ENCODE measurements at places on chromosomes 2 and 18.

- no peak for DNase-seq
These were observed 26.9 kb upstream of the KCTD1 start for GRCh38 chr18:26574958-26575864.

DNA sequence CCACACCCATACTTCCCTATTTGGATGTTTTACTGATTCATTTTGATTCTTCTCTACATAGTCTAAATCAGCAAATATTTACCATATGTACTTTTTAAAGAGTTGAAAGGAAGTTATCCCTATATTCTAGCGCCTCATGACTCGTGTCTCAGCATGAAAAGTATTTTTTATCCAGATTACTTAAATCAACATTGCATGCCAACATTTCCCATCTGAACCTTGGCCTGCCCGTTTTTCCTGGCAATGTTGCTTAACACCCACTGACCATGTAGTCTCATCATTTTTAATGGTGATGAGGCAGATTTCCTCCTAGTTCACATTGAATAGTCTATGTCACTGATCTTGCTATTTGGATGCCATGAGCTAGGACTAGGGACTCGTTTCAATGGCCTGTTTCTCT, 13.2 kb upstream of the SCYGR5 start:
- no peak for DNase-seq

DNA sequence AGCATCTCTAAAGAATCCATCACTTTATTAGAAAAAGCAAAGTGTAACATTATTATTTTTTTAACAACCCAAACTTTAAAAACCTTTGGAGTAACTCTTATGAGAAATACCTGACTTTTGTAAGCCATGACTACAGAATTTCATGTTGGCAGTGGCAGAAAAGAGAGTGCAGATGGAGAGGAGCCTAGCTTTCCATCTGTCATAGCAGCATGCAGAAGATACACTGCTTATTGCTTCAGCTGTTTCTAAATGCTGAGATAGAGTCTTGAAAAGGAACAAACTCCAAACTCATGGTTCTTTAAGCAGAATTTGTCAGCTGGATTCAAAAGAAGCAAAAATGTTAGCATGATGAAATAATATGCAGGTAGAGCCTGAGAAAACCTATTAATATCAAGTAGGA, 1130.3 kb downstream of the DPP10 start:
- no peak for DNase-seq

DNA sequence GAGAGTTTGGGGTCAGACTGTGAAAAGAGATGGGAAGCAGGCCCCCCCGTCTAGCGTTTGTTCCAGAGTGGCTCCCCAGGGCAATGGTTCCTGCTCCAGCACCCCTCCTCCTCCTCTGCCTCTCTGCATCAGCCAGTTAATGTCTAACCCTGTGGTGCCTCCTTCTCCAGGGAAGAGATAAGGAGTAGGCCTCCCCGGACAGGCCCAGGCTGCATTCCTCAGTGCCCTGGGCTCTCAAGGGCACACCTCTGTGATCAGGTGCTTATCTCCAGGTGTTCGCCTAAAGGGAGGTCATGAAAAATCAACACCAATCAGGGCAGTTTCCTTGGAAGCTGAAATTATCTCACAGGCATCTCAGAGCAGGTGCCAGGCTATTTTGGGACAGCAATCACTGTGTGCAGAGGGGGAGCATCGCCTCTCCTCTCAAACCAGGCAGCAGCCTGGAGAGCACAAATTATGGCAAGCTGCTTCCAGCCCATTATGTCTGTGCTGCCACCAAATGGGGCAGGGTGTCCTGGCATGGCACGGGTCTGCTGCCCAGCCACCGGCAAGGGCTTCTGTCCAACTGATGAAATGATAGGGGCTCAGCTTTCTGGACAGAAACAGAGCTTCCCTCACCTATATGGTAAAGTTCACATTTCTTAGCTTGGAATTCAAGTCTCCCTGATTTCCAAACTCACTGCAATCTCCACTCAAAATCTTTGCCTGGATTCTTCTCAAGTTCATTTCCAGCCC, 255.8 kb upstream of the SLC14A2 start:
- no peak for DNase-seq

- no peak for DNase-seq
These were observed 120.8 kb upstream of the DDX18 start for GRCh38 chr2:117693651-117694050.

DNA sequence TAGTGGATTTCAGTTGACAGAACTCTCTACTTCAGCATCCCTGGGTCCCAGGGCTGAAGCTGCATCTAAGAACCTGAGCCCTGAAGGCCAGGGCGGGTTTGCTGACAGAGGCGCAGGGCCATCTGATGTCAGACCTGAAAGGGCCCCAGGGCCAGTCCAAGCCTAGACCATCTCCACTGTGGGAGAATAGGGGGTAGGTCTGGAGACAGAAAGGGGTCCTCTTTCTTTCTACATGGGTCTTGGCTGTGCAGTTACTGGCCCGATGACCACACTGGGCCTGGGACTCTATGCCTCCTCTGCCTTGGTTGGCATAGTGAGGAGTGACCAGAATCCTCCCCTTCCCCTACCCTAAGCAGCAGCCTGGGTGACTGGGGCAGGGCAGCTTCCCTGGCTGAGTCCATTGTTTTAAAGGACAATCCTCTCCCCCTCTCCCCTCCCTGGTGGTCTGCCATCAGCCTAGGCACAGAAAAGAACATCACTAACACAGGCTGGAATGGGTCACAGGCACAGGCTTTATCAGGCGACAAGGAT, 34.5 kb downstream of the HS1BP3 start:
- no peak for DNase-seq

DNA sequence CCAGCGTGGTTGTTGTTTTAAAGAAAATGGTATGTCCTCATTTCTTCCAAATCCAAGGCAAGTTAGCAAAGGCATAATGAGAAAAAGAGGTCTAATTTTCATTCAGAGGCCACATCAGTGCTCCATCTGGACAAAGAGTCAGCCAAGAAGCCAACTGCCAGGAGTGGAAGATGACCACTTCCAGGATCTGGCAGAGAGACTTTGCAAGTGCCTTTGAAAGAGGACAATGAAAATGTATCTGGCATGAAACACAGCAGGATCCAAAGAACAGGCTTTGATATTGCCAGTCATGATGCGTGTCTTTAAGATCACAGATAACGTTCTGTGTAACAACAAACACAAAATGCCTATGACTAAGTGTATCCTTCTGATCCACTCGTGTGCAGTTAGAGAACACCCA, 82.8 kb downstream of the AFF3 start:
- DNase-seq, result no peak

GRCh38 chr2:32358111-32358482, 1.3 kb downstream of the BIRC6 start:
- peak; percentile 0 for DNase-seq

GRCh38 chr2:119469661-119470297, 38.1 kb downstream of the TMEM37 start:
- no peak for DNase-seq

DNA sequence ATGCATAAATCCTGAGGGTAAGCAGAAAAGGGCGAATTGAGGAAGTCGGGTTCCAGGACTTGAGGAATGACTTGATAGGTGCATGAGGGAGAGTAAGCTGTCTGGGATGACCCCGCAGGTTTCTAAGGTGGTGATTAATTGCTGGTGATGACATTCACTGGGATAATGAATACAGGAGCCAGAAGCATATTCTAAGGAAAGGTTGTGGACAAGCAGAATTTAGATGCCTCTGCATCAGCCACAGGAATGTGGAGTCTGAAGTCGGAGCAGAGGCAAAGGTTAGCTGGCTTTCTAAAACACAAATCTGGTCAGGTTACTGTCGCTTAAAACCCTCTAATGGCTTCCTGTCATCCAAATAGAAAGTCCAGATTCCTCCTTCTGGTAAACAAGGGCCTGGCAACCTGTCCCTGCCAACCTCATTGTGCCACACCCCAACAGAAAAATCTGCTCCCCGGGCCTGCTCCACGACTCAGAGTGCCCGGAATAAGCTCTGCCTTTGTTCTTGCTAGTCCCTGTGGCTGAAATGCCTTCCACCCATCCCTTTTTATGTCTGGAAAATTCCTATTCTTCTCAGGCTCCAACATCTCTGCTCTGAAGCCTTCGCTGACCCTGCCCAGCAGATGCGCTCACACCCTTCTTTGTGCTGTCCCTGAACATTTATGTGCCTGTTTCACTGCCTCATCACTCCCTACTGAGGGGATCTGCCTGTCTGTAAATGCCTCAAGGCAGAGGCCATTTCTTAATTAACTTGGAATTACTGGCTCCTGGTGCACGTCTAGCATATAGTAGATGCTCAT, 11.3 kb upstream of the TMEM214 start:
- DNase-seq, result no peak

GRCh38 chr2:233252227-233252626, 754 bp downstream of the ATG16L1 start:
- DNase-seq, result no peak

DNA sequence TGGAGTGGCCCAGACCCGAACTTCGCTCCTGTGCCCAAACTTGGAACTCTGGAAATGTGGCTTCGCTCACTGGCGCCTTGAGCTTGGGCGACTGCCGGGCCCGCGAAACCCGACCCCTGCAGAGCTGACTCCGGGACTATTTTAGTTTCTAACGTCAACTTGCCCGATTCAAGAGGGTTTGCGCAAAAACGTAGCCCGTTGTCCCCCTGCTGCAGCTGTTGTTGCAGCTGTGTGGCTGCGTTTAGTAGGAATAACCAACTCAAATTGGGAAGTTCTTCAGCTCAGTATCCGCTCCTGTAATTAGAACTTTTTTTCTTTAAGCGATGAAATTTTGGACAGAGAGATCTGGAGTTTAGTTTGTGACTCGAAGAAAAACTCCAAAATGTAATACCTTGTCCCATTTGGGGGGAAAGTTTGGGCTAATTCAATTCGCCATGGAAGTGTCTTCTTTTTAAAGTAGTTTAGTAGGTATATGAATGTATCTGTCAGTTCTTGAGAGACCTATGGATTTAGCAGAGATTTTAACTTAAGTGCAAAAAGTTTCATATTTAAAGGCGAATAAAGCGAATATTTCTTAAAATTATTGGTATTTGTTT, 559 bp downstream of the MYL12A start:
- no peak for DNase-seq

DNA sequence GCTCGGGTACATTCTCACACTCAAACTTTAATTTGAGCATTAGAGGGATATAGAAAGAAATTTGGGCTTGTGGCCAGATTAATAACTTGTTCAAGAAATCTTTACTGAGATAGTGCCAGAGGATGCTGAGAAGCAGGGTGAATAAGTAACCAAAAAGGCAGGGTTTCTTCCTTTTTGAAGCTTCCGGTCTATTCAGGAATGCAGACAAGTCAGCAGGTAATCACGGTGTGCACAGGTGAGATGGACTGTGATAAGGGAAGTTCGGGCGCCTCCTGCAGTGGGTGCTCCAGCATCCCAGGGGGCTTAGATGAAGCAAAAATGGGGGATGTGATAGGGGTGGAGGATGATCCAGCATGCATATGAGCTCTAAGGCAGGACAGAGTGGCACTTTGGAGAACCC, 44.9 kb upstream of the CYP1B1 start:
- no peak for DNase-seq

- DNase-seq, result no peak
These were observed 161.2 kb downstream of the DNAH7 start for GRCh38 chr2:195907474-195907873.

GRCh38 chr18:63907664-63908063, at the start of gene SERPINB10:
Gene SERPINB10, plus strand, starts transcription at chr18:63907958. Its CDS starts 7,553 bp downstream, at chr18:63915511.
- no peak for DNase-seq

GRCh38 chr18:48754993-48755473, 195.7 kb downstream of the SMAD7 start:
- DNase-seq, result no peak

GRCh38 chr18:48065601-48065995, 135.1 kb upstream of the SMAD2 start:
- no peak for DNase-seq

GRCh38 chr2:197234671-197235191, 75.8 kb downstream of the ANKRD44 start:
- no peak for DNase-seq

- no peak for DNase-seq
These were observed 123.2 kb downstream of the FTCDNL1 start for GRCh38 chr2:199727801-199728200.

- no peak for DNase-seq
These were observed 34.4 kb downstream of the ACYP2 start for GRCh38 chr2:54149638-54150441.

DNA sequence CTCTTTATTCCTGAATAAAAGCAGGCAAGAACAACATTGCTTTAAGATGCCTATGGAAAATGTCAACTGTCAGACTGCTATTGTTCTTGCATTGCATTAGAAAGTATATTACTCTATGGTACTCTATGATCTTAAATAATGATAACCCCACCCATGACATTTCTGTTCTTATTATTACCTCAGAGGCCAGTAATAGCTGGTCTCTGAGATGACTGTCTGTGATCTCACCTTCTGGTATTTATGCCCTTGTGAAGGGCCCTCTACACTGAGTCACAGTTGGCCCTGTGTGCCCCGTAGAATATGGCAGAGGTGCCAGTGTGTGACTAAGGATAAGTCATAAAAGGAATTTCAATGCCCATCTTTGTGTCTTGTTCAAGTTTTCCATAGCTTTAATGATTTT, 61.0 kb downstream of the SPP2 start:
- no peak for DNase-seq

- no peak for DNase-seq
These were observed 4.9 kb upstream of the STK11IP start for GRCh38 chr2:219592736-219593135.

DNA sequence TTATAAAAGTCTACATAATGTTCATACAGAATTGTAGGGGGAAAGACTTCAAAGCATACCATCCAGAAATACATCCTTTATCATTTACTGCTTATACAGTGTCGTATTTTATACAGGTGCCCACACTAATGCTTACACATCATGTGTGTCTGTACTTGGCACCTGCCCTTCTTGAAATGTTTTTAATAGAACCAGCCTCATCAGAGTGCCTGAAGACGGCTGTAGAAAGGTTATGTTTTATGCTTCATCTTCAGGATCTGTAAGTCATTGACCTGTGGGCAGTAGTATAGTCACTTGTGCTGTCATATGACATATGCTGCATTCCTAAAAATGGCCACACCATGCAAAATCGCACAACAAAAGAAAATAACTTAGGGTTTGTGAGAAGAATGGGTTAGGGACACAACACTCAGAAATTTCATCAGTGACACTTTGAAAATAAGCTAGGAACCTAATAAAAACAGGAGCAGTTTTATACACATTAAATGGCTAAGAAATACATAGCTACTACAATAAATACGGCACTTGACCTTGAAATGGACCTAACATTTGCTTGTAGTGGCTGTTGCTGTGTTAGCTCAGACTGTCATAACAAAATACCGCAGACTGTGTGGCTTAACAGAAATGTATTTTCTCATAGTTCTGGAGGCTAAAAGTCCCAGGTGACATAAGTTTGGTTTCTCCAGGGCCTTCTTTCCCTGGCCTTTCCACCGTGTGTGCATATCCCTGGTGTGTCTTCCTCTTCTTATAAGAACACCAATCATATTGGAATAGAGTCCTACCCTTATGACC, 112.6 kb downstream of the CERS6 start:
- DNase-seq, result no peak
